ENCODE measurements at places on chromosomes 2 and 18. TPM values are rescaled to one million over a fixed set of nuclear protein-coding genes. Genes with fewer than 3 reads are reported as not detected.

ZFP36L2 gene
- polyA plus RNA-seq = 90.8 TPM

DSG1 gene
- 0.07 TPM for polyA plus RNA-seq

NT5C1B gene
- 0.51 TPM for polyA plus RNA-seq

VAMP5 gene
- polyA plus RNA-seq = 47.0 TPM

RNU2-63P gene
- not detected for polyA plus RNA-seq

TUBA4B gene
- 1.4 TPM for polyA plus RNA-seq

CCDC85A gene
- polyA plus RNA-seq = 1.9 TPM

DNA sequence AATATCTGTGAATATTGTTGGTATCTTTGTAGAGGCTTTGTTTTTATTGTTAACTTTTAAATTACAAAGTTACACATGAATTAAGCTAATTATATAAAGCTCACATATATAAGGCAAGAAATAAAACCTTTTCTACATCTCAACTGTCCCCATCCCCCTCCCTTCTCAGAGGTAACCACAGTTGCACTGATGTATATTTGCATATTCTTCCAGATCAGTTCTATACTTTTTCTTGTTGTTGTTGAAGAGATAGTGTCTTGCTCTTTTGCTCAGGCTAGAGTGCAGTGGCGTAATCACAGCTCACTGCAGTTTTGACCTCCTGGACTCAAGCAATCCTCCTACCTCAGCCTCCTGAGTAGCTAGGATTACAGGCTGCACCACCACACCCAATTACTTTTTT is 36.0 kb upstream of the CDC42EP3 start:
- DNase-seq = no peak

DNA sequence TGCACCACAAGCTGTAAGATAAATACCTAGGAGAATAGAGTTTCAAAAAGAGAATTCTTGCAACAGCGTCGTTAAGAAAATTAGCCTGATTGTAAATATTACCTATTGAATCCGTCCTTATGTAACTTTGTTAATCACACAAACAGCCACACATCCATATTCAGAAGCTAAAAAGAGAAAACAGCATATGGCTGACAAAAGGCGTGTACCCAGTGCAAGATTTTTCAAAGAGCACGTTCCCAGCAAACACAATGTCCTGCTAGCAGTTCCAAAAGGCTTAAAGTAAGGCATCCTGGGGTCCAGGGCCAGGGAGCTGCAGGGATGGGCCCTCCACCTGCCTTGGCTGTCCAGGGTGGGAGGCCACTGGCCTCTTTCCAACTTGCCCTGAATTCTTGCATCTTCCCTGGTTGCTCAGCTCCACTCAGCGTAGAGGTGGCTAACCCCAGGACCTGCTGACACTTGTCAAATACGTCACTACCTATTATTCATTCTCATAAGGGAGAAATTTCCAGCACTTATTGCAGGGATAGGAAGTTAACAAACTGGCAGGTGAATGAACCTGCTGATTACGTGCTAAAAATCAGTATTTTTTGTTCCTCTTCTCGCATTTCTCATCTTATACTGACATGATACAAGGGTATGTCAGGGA is 102.1 kb upstream of the NEDD4L start:
- no peak for DNase-seq

GRCh38 chr2:18750672-18751554 is 161.5 kb upstream of the NT5C1B start:
- DNase-seq = no peak

- no peak for DNase-seq
These were observed 2.3 kb upstream of the NCKAP5 start for GRCh38 chr2:133570542-133570941.

DNA sequence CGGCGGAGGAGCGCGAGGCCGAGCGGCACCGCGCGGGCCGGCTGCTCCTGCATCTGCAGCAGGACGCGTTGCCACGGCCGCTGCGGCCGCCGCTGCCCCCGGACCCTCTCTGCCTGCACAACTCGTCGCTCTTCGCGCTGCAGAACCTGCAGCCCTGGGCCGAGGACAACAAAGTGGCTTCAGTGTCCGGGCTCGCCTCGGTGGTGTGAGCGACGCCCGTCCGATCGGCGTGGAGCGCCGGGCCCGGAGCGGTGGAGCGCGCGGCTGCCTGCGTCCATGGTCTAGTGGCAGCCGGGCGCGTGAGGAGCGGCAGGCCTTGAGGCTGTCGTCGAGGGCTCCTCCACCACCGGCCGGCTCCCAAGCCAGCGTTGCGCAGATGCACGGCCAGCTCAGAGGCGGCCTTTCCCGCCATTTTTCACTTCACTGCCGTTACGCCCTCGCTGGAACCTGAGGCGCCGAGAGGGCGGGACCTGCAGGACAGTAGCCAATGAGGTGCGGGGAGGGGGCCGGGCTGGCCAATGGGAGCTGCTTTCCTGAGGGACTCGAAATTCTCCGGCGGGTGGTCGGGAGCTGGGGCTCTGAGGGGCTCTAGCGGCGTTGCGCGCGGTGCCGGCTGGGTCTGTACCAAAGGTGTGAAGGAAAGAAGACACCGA is 1.9 kb downstream of the TLX2 start:
- DNase-seq = no peak

DNA sequence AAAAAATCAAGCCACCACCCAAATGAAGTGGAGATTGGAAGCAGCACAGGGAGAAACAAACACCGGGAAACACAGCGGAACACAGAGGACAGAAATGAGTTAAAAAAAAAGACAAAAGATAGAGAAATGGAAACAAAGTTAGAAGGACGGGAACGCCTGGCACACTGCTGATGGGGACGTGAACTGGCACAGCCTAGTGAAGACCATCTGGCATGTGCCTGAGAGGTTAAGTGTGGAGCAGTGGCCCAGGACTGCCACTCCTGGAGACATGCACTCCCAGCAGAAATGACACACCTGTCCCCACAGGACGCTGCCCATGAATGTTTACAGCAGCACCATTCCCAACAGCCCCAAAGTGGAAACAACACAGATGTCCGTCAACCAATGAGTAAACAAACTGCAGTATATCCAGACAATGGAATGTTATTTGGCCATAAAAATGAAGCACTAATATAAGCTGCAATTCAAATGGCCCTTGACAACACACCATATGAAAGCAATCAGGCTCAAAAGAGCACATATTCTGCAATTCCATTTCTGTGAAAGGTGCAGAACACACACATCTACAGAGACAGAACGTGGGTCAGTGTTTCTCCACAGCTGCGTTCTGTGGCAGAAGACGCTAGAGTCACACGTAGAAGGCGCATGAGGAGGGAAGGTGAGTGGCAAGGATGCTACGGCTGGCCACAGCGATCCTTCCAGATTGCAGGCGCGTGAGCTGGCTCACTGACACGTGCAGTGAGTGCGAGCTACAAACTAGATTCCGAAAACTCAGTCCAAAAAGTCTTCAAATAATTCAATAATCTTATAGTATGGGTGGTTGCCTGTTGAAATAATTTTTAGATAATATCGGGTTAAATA is 24.6 kb downstream of the THAP4 start:
- no peak for DNase-seq

- DNase-seq = no peak
These were observed 452.2 kb downstream of the MBD2 start for GRCh38 chr18:53772293-53772692.

DNA sequence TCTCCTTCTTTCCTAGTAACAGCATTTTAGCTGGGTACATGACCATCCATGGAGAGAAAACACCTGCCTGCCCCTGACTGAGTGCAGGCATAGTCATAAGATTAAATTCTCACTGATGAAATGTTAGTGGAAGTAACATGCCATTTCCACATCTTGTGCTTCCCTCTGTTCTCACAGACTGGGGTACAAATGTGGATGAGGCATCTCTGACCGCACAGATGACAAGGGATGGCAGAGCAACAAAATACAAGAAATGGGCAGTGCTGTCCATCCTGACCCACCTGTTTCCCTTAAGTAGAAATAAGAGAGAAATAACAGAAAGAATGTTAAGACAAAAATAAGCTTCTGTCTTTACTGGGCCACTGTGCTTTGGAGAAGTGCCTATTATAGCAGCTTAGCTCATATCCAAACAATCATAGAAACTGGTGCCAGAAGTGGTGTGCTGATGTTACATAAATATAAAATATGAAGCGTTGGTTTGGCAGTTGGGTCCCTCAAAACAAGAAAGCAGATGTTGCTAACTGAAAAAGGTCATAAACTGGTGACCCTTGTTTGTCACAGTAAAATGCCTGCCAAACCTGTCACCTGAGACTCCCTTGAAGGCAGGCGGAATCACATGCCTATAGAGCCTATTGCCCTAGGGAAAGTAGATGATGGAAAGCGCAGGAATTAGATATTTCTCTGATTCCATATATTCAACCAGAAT is 72.4 kb upstream of the CCDC150 start:
- no peak for DNase-seq

GRCh38 chr2:218895326-218895725 is 14.7 kb downstream of the WNT10A start:
- no peak for DNase-seq

GRCh38 chr2:223945755-223946154 is 620 bp upstream of the WDFY1 start:
- no peak for DNase-seq

DNA sequence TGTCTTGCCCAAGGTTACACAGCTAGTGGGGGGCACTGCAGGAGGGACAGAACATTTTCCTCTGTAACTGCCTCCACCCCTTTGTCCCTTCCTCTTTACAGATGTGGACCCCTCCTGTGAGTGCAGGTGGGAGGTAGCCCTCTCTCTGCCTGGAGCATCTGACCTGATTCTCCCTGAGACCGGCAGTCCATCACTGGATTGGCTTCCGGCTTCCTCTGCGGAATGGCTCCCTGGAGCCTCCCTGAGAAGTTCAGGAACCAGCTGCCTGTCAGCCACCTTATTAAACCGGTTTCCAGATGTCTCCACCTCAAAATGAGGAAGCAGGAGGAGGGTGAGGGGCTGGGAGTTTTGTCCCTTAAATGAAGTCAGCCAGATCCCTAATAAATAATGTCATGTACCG is 67.3 kb upstream of the TNP1 start:
- no peak for DNase-seq

DNA sequence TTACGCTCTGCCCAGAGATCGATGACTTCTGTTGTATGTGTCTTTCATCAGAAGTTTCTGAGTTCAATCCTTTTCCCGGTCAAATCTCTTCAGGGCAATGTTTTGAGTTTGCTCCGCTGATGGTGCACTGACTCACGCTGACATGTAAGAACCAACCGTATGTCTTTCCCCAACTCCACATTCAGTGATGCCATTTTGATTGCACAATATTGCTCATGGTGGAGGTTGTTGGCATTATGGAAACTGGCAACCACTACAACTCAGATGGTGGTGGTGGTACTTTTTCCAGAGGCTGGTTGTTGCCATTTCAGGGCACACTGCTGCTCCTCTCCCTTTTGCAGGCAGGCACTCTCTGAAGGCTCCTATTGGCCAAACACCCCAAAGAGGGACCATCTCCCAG is 751.5 kb downstream of the DCDC2C start:
- no peak for DNase-seq

DNA sequence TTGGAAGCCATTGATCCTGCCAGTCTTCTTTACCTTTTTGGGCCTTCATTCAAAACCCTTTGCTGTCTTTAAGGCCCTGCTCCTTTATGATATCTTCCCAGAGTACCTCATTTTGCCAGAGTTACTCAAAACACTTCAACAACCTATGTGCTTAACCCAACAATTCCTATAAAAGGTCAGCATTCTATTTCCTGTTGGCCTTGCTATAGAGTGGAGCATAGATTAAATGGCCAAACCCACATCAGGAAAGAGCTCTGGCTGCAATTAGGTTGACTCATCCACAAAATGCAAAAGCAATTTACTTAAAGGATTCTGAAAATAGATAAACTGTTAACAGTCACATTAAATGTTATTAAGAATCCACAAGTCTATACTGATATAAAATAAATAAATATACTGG is 21.2 kb downstream of the MRPL33 start:
- no peak for DNase-seq

- no peak for DNase-seq
These were observed 105.1 kb upstream of the ITGB6 start for GRCh38 chr2:160305081-160305750.

DNA sequence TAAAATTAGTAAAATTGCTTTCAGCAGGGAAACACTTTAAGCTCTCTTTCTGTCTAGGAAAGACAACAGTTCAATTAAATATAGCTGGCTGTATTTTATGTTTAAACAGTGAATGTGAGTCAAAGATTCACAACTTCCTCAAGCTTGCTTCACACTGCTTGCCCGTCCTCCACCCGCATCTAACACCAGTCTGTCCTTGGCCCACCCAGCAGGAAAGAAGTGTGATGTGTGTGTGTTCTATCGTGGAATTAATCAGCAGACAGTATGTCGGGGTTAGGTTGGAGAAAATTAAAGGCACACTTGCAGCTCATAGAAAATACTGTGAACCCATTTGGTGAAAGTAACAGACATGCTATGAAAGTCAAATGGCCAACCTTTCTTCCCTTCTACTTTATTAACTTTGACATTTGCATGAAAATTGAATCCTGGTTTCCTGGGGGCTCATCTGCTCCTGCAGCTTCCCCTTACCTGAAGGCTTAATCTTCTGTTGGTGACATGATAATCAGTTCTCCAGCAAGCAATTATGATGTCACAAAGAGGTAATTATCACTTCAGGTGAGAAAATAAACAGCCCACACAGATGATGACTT is 182.0 kb downstream of the UXS1 start:
- no peak for DNase-seq
